GM20000 (cell line): ENCODE measurements at places on chromosomes 11 and 22.

DNA sequence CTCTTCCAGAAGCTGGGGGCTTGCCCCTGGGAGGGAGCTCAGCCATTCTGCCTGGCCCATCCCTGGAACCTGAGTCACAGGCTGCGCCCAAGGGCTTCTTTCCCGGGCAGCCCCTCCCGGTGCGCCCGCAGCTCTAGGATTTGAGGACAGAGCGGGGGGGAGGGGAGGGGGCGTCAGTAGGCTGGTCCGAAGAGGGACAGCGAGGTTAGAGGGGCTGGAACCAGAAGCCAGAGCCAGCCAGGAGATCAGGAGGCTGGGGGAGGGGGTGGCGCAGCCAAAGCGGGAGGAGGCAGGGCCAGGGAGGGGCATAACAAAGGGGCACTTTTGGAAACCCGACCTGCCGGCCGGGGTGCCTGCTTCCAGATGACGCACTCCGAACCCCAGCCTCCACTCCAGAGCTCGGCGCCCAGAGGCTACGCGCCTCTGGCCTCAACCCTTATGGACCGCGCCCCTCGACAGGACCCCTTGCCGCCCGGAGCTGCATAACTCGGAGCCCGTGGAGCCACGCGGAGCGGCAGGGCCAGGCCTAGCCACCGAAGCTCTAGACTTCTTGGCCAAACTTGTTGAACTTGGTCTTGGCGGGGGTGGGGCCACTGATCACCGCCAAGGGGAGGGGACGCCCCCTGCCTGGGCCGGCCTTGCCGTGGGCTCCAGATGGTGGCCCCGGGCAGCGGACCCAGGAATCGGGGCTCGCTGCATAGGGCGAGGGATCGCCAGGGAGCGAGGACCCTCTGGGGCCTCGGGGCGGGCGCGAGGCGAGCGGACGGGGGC, 744 bp downstream of the PACSIN3 start:
- DNase-seq = no peak

DNA sequence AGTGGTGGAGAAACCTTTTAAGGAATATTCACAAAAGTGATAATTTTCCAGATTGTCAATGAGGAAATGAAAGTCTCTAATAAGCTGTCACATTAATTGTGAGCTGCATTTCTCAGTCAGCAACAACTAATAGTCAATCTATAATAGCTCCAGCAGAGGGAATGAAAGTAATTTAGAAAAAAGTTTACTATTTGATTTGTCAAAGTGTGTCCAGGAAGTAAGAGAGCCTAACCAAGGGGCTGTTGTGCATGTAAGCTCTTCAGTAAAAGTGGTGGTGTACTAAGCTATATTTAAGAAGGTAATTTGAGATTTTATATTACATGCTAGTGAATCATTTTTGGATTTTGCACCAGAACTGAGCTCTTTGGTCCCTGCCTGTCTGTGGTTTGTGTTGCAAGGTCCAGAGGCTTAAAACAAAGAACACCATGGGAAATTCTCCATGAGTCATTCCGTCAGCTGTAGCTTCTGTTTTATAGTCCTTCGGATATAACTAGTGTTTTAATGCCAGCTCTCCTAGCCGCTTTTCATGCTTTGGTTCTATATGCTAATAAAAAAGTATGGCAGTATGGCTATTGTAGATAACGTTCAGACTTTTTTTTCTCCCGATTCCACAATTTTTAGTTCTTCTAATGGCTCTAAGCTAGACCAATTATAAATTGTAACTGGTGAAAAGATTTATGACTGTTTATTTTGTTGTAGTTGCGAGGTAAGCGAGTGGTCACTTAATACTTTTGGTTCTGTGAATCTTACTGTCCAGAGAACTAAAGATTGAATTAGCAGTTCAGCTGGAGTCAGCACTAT, 64.6 kb downstream of the ARHGEF12 start:
- DNase-seq = peak; percentile 9

GRCh38 chr11:1291295-1292017, 18.0 kb downstream of the TOLLIP start:
- no peak for DNase-seq

GRCh38 chr11:111531687-111532364, 8.7 kb upstream of the LAYN start:
- DNase-seq = peak; percentile 61

DNA sequence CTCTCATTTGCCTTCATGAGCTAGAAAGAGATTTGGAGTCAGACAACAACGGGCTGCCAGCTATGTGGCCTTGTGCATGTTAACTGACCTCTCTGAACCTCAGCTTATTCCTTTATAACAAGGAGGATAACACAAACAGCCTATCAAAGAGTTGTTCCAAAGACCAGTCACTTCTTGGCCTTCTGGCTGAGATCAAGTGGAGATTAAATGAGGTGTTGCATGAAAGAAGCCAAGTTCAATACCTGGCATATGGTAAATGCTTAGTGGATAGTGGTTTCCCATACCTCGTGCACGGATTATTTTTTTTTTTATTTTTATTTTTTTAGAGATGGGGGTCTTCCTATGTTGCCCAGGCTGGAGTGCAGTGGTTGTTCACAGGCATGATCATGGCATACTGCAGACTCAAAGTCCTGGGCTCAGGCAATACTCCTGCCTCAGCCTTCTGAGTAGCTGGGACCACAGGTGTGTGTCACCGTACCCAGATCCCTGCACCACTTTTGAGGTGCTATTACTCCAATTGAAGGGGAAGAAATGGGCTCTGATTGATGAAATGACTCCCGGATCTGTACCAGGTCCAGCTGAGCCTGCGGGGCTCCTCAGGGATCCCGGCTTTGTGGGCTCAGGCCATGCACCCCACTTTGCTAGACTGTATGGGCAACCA, 4.9 kb downstream of the LGALS1 start:
- no peak for DNase-seq

DNA sequence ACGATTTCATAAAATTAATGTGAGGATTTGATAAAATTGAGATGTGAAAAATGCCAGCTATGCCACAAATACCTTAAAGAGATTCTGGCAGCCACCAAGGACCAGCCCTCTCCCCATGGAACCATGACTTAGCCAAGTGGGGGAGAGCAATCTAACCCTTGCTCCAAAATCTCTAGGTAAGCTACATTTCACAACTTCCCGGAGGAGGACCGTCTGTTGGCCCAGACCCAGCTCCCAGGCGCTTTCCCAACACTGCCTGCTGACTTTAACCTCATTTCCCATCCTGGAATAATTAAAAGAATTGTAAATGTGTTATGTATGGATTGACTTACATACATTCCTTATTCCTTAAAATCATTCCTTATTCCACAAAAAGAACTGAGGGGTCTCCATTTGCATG, 47.5 kb upstream of the TENM4 start:
- no peak for DNase-seq

GRCh38 chr22:36770513-36771231, 5.2 kb downstream of the IFT27 start:
- DNase-seq = no peak

DNA sequence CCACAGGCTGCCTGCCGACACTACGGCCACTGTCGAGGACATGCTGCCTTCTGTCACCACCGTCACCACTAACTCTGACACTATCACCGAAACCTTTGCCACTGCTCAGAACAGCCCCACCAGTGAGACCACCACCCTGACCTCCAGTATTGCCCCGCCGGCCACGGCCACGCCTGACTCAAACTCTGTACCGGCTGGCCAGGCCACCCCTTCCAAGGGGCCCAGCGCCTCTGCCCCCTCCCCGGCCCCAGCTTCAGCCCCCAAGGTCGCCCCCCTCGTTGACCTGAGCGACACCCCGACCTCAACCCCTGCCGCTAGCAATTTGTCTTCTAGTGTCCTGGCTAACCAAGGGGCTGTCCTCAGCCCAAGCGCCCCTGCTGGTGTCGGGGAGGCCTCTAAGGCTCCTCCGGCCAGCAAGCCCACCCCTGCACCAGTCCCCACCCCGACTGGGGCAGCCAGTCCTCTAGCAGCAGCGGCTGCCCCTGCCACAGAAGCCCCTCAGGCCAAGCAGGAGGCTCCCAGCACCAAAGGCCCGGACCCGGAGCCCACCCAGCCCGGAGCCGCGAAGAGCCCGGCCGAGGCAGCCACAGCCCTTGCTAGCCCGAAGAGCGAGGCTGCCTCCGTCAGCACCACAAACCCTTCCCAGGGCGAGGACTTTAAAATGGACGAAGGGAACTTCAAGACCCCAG, 41.3 kb upstream of the TTC12 start:
- DNase-seq = no peak

DNA sequence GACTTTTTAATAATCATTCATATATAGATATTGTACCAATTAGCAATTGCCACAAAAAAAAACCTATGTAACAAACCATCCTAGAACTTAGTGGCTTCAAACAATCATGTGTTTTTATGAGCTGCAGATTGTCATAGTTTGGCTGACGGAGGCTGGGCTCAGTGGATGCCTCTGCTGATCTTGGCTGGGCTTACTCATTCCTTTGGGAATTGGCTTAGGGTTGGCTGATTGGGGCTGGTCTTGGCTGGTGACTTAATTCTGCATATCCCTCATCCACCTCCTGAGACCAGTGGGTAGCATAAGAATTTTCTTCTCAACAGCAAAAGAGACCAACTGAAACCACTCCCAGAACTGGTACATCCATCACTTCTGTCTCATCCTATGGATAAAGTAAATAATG, 57.9 kb upstream of the PHF21B start:
- no peak for DNase-seq

DNA sequence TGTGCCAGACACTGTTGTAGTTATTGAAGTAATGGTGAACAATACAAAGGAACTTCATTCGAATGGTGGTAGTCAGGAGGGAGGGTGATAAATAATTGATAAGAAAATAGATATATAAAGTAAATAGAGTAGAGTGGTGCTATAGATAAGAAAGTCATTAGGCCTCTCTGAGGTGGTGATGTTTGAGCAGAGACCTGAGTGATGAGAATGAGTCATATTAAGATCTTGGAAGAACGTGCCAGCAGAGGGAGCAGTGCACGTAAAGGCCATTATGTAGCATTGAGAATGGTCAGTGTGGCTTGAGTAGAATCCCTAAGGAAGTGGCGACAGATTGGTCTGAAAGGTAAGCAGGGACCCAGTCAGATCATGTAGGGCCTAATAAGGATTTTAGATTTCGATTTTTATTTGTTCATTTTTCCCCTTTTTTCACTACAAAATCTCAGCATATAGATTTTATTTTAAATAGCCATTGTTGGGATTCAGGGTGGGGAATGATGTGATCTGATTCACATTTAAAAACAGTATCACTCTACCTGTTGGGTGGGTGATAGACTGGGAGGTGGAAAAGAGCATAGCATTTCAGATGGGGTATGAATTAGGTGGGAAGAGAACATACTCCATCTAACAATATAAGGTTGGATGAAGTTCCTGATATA, 44.7 kb downstream of the CCDC90B start:
- DNase-seq = peak; percentile 18

- no peak for DNase-seq
Observed at GRCh38 chr11:18312663-18313420, 9.1 kb downstream of the HPS5 start.

DNA sequence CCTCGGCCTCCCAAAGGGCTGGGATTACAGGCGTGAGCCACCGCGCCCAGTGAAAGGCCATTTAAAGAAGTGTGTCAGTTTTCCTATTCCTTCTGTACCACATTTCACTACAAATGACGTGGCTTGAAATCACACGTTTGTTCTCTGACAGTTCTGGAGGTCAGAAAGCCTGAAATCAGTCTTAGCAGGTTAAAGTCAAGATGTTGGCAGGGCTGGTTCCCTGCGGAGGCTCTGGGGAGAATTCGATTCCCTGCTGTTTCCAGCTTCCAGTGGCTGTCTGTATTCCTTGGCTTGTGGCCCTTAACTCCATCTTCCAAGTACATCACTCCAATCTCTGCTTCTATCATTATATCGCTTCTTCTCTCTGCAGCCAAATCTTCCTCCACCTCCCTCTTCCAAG, 383.2 kb downstream of the LARGE1 start:
- no peak for DNase-seq

GRCh38 chr11:60777106-60777505, 8.0 kb upstream of the MS4A10 start:
- no peak for DNase-seq

- DNase-seq = no peak
Observed at GRCh38 chr11:116972691-116973090, 125.5 kb downstream of the SIK3 start.

DNA sequence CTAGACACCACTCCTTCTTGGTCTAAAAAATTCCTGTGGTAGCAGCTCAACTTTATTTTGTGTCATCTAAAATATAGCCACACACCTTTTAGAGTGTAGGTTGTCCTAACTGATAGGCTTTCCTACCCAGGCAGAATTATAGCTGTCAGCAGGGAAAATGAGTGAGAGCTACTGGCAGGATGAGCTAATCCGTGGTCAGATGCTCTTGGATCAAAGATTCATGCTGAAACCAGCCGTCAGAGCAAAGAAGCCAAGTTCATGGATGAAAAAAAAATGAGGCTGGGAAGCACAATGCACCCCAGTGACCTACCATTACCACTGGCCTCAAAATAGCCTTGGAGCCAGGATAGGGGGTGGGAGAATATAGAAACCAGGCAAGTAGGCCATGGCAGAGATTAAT, 113.1 kb upstream of the BLID start:
- no peak for DNase-seq

DNA sequence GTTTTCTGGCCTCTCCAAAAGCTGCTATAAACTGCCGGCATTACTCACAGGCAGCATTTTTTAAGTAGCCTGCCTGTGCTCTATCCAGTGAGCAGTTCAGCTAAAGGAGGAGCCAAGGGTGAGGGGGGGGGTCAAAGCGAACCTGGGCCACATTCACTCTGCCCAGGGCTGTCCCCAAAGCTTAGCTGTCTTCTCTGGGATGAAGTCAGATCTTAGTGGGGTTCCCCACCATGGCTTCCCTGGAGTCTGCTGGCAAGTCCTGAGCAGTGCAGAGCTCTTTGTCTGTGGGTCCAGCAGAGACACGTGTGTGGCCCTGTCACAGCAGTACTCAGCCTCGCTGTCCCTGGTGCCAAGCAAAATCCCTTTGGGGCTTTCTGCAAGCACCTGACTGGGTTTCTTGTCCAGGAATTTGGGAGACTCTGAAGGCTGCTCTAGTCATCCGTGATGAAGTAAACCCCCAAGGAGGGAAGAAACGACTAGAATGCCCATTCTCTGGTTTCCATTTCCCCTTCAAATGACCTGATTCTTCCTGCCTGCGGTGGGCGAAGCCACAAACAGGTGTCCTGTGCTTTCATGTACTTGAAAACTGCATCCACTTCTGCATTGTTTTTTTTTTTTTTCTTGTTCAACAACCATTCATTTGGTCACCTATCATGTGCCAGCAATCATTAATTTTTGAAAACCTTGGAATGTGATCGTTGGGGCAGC, 2.6 kb downstream of the KCNJ5 start:
- no peak for DNase-seq

DNA sequence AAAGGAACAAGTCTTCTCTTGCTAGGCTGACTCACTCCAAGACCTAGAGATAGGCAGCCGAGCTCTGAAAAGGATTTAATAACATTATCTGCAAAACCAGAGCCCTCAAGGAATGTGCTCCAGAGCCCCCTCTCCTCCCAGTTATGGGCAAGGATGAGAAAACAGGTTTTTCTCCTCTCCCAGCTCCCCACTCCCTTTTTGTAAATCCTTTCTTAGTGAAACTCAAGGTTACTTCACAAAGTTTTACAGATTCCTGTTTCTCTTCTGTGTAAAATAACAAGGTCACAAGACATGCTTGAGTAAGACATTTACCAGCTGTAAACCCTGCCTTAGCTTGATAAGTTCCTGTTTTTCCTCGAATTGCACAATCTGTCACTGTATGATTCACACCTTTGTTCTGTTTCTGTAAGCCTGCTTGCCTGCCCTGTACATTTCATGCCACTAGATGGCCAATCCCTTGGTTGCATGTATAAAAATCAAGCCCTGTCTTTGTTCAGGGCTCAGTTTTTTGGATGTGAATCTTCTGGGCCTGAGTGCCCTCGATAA, 489.4 kb downstream of the KCNA4 start:
- DNase-seq = no peak
